Hepatocyte (in vitro differentiated cells): ENCODE measurements at places on chromosomes 2 and 18. TPM values are rescaled to one million over a fixed set of nuclear protein-coding genes. Genes with fewer than 3 reads are reported as not detected.

KLHL14 gene
- 0.57 and 0.60 TPM in 2 replicates for total RNA-seq

GRCh38 chr18:79397247-79397829 lies 1.6 kb downstream of the NFATC1 start:
- DNase-seq: no peak
- no peak overlapping the region for H3K4me3 ChIP-seq
- peaks cover 52% of the 10 kb centered on the region for H3K27me3 ChIP-seq
- H3K36me3 ChIP-seq: no peaks in the 10 kb centered on the region

GRCh38 chr18:28725876-28726275 lies 548.9 kb upstream of the CDH2 start:
- no peaks in the 10 kb centered on the region for H3K4me1 ChIP-seq
- no peak overlapping the region for H3K27ac ChIP-seq
- no peaks in the 10 kb centered on the region for H3K36me3 ChIP-seq
- H3K27me3 ChIP-seq: no peaks in the 10 kb centered on the region
- H3K4me3 ChIP-seq: no peak overlapping the region

GRCh38 chr18:35918564-35918963 lies 53.9 kb upstream of the RMP24 start:
- no peak overlapping the region for H3K27ac ChIP-seq
- no peak for DNase-seq
- no peak overlapping the region for H3K4me3 ChIP-seq
- no peaks in the 10 kb centered on the region for H3K4me1 ChIP-seq
- no peaks in the 10 kb centered on the region for H3K36me3 ChIP-seq

SEPTIN2 gene
- 373 and 388 TPM in 2 replicates for total RNA-seq

- no peaks in the 10 kb centered on the region for H3K36me3 ChIP-seq
- H3K27me3 ChIP-seq: no peaks in the 10 kb centered on the region
- H3K27ac ChIP-seq: no peak overlapping the region
- peaks cover 12% of the 10 kb centered on the region for H3K4me1 ChIP-seq
- H3K4me3 ChIP-seq: no peak overlapping the region
Observed at GRCh38 chr2:36611316-36611990, 13.5 kb upstream of the FEZ2 start.

DNA sequence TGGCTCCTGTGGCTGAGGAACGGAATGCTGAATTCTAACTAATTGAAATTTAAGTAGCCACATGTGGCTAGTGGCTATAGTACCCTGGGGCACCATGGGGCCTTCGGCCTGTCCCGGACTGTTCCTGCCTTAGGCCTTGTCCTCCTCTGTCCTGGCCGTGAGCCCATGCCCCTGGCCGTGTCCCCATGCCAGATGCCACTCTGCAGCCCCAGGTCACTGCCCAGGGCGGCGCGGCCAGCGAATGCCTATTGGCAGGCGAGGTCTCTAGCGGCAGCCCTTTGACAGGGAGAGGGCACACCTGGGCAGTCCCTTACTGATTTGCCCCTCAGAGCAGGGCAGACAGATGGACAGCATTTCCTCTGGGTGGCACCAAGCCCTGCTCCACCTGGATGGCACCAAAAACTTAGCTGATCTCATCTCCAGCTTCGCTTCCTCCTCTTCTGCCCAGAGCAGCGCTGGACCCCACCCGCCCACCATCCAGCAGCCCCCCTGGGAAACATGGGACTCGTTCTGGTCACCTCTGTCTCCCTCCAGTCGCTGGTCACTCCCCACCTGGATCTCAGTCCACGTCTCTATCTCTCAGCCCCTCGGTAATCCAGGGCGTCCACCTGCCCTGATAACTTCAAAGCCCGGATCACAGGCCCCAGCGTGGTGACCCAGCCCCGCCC lies 1.1 kb upstream of the DGKD start:
- no peaks in the 10 kb centered on the region for H3K36me3 ChIP-seq
- DNase-seq: peak; percentile 5
- H3K4me3 ChIP-seq: no peak overlapping the region
- no peaks in the 10 kb centered on the region for H3K27me3 ChIP-seq
- peaks cover 33% of the 10 kb centered on the region for H3K4me1 ChIP-seq
- peak overlapping the region; percentile 88 for H3K27ac ChIP-seq

DNA sequence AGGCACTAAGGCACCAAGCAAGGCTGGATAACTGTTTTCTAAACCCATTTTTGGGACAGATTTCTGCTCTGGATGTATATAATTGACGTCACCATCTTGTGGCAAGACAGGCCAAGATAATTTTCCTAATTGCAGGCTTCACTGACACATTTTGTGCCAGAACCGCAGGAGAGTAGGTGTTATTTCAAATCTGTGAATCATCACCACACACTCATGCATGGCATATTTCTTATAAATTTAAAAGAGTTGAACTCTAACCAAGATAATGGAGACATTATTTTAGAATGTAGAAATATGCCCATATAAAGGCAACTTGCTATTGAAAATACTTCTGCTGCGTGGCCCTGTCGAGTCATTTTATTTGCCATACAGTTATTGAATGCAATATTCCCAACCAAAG lies 68.3 kb upstream of the ACYP2 start:
- no peaks in the 10 kb centered on the region for H3K4me1 ChIP-seq
- no peaks in the 10 kb centered on the region for H3K27me3 ChIP-seq
- no peak overlapping the region for H3K4me3 ChIP-seq
- H3K36me3 ChIP-seq: no peaks in the 10 kb centered on the region

GRCh38 chr2:179440642-179441251 lies 176.1 kb upstream of the SESTD1 start:
- H3K4me1 ChIP-seq: no peaks in the 10 kb centered on the region
- H3K4me3 ChIP-seq: no peak overlapping the region
- H3K36me3 ChIP-seq: no peaks in the 10 kb centered on the region
- no peak overlapping the region for H3K27ac ChIP-seq
- H3K27me3 ChIP-seq: no peaks in the 10 kb centered on the region

DNER gene
- total RNA-seq: 0.37 and 0.48 TPM in 2 replicates

DNA sequence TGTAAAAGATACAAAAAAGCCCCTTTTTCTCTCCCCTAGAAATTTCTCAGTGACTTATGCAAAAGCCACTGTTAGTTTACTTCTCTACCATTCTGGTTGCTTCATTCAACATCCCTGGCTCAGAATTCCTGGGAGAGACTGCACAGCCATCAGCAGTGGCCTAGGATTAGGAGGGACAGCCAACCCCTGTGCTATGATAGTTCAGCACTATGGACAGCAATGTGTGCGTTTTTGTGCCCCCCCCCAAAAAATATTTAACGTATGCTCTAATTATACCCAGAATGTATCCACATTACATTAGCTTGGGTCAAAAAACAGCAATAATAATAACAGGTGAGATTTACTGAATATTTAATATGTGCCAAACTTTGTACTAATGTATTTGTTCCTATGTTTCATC lies 29.0 kb downstream of the OSR1 start:
- no peaks in the 10 kb centered on the region for H3K4me1 ChIP-seq
- H3K4me3 ChIP-seq: no peak overlapping the region
- no peaks in the 10 kb centered on the region for H3K36me3 ChIP-seq
- H3K27me3 ChIP-seq: no peaks in the 10 kb centered on the region
- no peak overlapping the region for H3K27ac ChIP-seq

ZNF892 gene
- total RNA-seq: 3.1 and 3.7 TPM in 2 replicates

FAM237A gene
- total RNA-seq: not detected in 2 replicates

DNA sequence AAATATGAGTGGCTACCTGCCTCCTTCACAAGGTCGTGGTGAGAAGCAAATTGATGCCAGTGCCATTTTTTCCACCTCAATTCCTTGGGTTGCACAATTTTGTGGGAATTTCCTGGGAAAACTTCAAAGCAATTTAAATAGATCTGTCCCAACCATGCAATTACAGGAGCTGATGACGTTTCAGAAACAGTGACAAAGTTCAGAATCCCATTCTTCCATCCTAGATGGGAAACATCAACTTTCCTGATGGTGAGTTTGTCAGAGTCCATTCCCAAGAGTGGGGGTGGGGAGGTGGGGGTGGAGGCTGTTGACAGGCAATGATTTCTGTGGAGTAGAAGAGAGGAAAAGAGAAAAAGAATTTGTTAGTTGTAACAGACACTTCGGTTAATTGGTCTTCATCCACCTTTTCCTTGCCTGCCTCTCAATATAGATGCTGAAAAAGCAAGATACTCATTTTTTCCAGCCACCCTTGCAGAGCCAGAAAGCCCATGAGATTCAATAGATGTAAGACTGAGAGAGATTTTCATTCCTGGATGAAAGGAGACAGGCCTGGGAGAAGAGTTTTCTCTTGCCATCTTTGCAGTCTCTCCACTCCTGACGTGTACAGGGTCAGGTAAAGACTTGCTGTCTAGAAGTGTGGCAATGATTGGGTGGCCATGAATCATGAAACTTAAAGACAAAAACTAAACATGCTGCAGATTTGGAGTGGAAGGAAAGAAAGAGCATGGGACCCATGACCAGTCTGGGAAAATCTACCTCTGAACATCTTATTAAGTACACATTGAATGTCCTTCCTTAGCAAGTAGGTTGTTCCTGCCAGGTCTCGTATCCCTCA lies 47.3 kb downstream of the SOCS6 start:
- H3K4me3 ChIP-seq: no peak overlapping the region
- no peaks in the 10 kb centered on the region for H3K27me3 ChIP-seq
- peak overlapping the region; percentile 68 for H3K27ac ChIP-seq
- H3K36me3 ChIP-seq: no peaks in the 10 kb centered on the region
- no peaks in the 10 kb centered on the region for H3K4me1 ChIP-seq

DNA sequence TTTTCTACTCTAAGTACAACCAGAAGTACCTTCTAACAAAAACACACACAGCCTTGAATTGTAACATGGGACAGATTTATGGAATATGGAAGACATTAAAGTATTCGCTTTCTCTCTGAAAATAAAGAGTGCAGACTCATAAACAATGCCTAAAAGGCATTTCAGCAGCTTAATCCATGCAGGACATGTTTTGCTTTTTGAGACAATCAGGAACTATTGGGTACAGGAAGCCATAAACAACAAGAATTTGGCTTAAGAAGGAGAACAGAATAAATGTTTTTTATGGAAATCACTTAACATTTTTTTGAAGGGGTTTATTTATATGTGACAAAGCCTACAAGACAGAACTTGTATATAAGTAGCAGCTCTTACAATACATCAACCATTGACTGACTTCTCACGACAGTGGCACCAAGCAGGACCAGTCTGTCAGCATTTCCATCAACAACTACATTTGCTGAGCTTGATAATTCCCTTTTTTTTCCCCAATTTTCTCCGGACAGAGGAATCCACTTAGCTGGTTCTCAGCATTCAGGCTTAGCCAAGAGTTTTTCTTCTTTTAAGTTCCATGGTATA lies 140.1 kb downstream of the EXOC6B start:
- no peaks in the 10 kb centered on the region for H3K36me3 ChIP-seq
- H3K4me1 ChIP-seq: peaks cover 18% of the 10 kb centered on the region
- no peaks in the 10 kb centered on the region for H3K27me3 ChIP-seq
- H3K4me3 ChIP-seq: no peak overlapping the region
